ENCODE measurements at places on chromosomes 13 and 19.

GRCh38 chr19:55406826-55407549 lies 600 bp downstream of the UBE2S start:
- DNase-seq: no peak

GRCh38 chr13:20222553-20222952 lies 9.6 kb downstream of the GJB6 start:
- DNase-seq: no peak

DNA sequence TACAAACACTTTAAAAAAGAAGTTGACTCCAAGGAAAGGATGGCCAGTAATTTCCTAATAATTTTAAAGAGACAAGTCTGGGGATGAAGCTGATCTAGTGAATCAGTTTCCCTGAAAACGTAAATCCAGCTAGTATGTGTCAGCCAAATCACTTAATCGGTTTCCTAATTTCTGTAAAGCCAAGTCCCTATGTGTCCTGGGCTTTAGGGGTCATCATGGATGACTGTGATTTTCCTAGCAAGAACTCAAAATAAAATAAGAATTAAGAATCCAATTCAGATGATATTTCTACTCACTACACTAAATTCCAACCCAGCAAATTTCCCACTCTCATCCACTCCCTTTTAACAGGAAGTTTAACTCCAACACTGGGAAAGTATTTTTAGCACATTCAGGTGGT lies 35.9 kb downstream of the ELF1 start:
- DNase-seq: peak; percentile 58

- DNase-seq: no peak
These were observed 163.9 kb downstream of the RNF17 start for GRCh38 chr13:24927810-24928404.

- DNase-seq: peak; percentile 1
These were observed 45.0 kb upstream of the IL17D start for GRCh38 chr13:20658451-20659040.

DNA sequence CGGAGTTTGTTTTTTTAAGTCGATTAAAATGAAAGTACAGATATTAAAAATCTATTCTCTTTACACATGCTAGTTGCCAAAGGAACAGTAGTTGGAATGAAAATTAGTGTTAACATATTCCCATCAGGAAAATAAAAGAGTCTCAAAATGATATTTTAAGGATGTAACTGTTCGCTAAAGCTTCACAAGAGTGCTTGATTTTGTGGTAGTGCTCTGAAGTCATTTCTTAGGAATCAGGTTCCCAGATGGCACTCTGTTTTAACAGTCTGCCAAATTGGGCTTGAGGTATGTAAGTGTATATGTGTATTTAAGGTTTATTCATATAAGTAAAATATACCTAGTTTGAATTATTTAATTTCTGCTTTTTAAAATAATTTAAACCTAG lies 128.8 kb downstream of the LMO7 start:
- DNase-seq: no peak

DNA sequence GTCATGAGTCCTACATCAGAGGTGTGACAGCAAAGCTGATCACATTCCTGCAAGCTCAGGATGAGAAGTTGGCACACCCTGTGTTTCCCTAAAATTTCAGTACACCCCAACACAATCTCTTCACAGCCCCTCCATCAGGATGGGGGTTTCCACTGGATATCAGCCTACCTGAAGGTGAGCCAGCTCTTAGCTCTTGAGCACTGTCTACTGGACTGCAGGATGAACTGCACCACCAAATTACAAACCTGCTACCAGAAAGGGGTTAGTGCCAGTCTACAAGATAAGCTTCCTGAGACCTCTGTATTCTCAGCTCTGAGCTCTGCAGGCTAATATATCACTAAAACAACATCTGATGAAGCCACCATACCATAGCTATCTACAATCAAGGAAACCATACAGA lies 1616.2 kb upstream of the SPRY2 start:
- DNase-seq: no peak

DNA sequence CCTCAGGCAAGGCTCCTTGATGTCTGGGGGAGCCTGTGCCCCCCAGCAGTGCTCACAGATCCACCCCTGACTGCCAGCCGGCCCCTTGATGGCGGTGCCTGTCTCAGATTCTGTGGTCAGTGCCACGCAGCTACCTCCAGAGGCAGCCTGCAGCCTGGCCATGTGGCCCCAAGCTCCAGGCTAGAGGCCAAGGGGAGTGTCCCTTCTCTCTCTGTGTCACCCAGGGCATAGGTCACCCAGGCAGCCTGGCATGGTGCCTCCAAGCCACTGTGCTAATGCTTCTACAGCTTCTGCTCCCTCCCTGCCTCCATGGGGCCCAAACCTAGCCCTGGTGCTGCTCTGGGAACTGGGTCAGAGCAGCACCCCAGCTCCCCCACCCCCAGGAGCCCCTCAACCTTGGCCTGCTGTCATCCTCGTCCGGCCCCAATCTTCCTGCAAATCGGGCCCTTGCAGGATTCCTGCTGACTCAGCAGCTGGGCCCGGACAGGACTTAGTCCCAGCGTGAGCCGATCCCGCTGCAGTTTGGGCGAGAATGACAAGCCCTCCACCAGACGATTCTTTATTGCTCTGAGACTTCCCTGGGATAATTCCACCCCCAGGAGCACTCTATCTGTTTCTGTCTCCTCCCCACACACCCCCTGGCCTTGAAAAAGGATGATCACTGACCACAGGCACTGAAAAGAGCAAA lies 2.8 kb upstream of the ARL11 start:
- DNase-seq: no peak

DNA sequence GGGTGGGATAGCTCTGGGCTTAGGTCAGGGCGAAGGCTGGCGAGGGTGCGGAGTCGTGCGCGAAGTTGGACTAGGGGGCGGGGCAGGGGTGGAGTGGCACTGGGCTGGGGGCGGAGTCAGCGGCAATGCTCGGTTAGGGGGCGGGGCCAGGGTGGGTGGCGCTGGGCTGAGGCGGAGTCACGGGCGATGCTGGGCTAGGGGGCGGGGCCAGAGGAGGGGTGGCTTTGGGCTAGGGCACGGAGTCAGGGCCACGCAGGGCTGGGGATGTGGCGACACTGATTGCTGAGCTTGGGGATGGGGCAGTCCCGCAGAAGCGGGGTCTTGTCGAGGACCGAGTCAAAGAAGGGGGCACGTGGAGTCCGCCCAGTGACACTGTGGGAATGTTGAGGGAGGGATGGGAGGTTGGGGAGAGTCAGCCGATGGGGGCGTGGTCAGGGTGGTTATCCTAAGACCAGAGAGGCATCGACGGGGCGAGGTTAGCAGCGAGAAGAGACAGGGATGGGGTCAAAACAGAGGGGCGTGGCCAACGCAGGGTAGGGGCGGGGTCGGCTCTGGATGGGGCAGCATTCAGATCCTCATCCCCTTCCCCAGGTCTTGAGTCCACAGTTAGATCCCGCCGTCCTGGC lies 8.7 kb downstream of the HOMER3 start:
- DNase-seq: peak; percentile 58

DNA sequence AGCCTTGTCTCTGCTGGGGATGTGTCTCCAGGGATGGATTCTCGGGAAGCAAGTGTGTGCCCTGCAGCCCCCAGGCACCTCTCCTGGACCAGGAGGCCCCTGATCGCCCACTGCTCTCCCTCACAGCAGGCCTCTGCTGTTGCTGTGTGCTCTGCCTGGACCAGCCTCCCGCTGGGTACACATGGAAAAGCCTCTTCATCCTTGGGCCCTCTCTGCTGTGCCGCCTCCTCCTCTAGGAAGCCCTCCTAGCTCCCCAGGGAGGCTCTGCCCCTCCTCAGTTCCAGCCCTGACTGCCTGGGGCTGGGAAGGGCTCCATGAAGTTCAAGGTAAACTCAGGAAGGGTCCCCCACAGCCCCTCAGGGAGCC lies 12.0 kb downstream of the NDUFA11 start:
- no peak for DNase-seq

DNA sequence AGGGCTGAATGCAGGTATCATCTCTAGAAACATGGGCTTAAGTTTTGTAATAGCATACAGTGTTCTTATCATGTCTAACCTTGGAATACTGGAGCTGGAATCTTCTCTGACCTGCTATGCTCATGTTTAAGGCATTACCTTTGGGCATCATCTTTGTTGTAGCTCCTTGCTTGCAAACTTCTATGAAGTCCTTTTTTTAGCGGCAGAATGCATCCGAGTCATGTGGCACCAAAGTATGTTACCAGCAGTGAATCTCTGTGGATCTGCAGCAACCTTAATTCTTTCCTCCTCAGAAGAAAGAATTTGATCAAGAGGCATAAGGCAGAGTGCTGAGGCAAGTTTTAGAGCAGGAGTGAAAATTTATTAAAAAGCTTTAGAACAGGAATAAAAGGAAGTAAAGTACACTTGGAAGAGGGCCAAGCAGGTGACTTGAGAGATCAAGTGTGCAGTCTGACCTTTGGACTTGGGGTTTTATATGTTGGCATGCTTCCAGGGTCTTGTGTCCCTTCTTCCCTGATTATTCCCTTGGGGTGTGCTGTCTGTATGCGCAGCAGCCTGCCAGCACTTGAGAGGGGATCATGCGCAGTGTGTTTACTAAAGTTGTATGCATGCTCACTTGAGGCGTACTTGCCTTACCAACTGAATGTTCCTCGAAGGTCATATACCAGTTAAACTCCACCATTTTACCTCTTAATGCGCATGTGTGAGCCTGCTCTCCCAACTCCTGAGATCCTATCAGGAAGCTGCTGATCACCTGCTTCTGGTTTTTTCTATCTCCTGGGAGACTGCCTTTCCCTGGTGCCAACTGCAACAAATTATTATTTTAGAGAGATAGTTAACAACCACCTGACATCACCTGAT lies 115.5 kb downstream of the LACC1 start:
- DNase-seq: no peak

DNA sequence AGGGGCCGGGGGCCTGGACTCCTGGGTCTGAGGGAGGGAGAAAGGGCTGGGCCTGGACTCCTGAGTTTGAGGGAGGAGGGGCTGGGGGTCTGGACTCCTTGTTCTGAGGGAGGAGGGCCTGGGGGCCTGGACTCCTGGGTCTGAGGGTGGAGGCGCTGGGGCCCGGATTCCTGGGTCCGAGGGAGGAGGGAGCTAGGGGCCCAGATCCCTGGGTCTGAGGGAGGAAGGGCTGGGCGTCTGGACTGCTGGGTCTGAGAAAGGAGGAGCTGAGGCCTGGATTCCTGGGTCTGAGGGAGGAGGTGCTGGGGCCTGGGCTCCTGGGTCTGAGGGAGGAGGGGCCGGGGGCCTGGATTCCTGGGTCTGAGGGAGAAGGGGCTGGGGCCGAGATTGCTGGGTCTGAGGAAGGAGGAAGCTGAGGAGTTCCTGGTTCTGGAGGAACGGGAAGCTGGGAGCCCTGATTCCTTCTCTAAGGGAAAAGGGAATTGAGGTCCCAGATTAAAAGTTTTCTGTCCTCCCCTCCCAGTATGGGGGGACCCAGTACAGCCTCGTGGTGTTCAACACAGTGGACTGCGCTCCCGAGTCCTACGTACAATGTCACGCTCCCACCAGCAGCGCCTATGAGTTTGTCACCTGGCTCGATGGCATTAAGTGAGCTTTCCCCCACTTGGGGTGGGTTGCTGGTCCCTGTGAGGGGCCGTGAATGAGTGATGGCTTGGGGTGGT lies 721 bp downstream of the MED25 start:
- DNase-seq: no peak

DNA sequence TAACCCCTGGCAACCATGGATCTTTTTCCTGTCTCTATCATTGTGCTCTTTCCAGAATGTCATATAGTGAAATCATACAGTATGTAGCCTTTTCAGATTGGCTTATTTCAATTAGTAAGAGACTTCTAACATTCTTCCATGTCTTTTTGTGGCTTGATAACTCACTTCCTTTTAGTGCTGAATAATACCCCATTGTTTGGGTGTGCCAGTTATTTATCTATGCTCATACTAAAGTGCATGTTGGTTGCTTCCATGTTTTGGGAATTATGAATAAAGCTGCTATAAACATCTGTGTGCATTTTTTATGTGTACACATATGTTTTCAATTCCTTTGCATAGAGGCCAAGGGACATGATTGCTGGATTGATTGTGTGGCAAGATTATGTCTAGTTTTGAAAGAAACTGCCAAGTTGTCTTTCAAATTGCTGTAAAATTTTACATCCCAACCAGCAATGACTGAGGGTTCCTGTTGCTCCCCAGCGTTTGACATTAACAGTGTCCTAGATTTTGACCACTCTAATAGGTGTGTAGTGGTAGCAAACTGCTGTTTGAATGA lies 358.9 kb downstream of the ITGBL1 start:
- DNase-seq: peak; percentile 5

GRCh38 chr19:21607449-21607848 lies 102.0 kb downstream of the ZNF429 start:
- DNase-seq: no peak

- no peak for DNase-seq
These were observed 65.6 kb downstream of the WASF3 start for GRCh38 chr13:26623125-26623524.

- peak; percentile 41 for DNase-seq
These were observed 675 bp downstream of the PEG3 start for GRCh38 chr19:56839652-56840450.

GRCh38 chr19:19719798-19720197 lies 13.1 kb downstream of the ZNF14 start:
- no peak for DNase-seq

GRCh38 chr13:85316506-85317025 lies 482.7 kb downstream of the SLITRK6 start:
- no peak for DNase-seq

GRCh38 chr13:73608711-73609485 lies 525.3 kb downstream of the KLF12 start:
- no peak for DNase-seq

GRCh38 chr19:31575846-31576335 lies 226.7 kb upstream of the TSHZ3 start:
- DNase-seq: no peak

DNA sequence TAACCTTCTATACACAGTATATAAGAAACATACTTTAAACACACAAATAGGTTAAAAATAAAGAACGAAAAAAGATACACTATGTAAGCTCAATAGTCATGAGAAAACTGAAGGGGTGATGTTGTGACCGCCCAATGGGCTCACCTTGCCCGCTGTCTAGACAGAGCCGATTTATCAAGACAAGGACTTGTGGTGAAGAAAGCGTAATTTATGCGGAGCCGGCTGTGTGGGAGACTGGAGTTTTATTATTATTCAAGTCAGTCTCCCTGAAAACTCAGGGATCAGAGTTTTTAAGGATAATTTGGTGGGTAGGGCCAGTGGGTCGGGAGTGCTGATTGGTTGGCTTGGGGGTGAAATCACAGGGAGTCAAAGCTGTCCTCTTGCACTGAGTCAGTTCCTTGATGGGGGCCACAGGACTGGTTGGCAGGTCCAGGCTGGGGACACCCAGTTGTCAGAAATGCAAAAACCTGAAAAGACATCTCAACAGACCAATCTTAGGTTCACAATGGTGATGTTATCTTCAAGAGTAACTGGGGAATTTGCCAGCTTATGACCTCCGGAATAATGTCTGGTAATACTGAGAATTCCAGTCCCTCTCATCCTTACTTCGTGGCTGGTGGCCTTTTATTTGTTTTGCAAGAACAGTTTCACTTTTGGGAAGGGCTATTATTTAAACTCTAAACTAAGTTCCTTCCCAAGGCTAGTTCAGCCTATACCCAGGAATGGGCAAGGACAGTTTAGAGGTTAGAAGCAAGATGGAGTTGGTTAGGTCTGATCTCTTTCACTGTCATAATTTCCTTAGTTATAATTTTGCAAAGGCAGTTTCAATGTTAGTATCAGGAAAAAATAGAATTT lies 96.6 kb downstream of the UBL3 start:
- DNase-seq: no peak

- no peak for DNase-seq
These were observed 716 bp upstream of the ZNF420 start for GRCh38 chr19:37077501-37077933.

GRCh38 chr13:98327371-98328270 lies 150.6 kb upstream of the RNF113B start:
- DNase-seq: no peak
